Left ventricle myocardium inferior (tissue), 1 donor: ENCODE measurements at places on chromosomes 7 and 10.

DNA sequence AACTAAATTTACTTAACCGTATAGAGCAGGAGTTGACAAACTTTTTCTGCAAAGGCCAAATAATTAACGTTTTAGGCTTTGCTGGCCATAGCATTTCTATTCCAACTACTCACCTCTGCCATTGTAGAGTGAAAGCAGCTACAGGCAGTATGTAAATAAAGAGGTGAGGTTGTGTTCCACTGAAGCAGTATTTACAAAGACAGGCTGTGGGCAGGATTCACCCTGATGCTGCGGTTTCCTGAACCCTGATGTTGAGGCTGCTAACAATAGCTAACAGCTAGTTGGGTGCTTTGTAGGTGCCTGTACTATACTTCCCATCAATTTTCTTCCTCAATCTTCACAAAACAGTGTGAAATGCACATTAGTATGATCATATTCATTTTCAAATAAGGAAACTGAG is 47.0 kb upstream of the LAMB1 start:
- no peak overlapping the region for H3K27ac ChIP-seq
- H3K4me1 ChIP-seq, result peaks cover 3% of the 10 kb centered on the region
- DNase-seq, result no peak
- no peaks in the 10 kb centered on the region for H3K36me3 ChIP-seq
- no peaks in the 10 kb centered on the region for H3K27me3 ChIP-seq

DNA sequence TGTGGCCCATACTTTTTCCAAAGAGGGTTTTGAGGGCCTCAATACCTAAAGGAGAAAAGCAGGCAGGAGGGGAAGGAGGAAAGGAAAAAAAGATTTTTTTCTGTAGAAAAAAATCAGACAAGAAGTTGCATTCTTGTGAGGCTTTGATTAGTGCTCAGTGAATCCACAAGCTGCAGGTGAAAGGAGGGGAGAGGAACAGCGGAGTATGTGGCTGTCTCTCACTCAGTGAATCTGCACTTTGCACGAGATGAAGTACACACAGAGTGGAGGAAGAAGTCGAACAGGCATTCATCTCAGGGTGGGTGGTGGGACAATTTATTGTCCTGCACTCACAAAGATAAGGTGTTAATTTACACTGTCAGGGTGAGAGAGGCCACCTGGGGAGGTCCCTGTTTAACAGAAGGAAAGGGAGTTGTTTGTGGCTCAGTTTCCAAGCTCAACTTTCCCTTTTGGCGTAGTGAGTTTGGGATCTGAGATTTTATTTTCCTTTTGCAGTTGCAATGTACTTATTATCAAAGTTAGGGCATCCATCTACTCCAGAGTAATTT is 49.0 kb upstream of the VIPR2 start:
- no peaks in the 10 kb centered on the region for H3K36me3 ChIP-seq
- H3K4me1 ChIP-seq, result peaks cover 13% of the 10 kb centered on the region
- H3K27ac ChIP-seq, result no peak overlapping the region
- no peak overlapping the region for H3K4me3 ChIP-seq
- DNase-seq, result no peak
- peaks cover 25% of the 10 kb centered on the region for H3K27me3 ChIP-seq

DNA sequence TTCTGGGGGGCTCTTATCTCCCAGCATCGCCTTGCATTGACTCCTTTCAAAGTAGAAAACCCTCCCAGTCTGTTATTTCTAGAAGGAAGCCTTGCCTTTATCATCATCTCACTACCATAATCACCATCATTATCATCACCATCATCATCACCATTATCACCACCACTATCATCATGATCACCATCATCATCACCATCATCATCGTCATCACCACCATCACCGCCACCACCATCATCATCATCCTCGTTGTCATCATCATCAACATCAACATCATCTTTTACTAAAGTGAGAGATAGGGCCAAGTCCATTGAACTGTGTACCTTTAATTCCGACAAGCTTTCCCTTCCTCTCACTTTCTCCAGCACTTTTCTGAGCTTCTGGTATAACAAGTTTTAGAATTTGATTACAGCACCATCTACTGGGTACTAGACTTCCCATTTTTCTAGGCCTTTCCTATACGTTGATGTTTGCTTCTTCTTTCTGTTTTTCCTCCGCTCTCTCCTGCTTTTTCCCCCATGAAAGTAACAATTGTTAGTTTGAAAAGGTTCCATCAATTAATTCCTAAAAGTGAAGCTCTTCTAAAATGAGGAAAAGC is 226.4 kb downstream of the BUB3 start:
- H3K27me3 ChIP-seq, result peaks cover 9% of the 10 kb centered on the region
- no peaks in the 10 kb centered on the region for H3K36me3 ChIP-seq
- no peak overlapping the region for H3K27ac ChIP-seq
- H3K4me3 ChIP-seq, result no peak overlapping the region
- no peak for DNase-seq

DNA sequence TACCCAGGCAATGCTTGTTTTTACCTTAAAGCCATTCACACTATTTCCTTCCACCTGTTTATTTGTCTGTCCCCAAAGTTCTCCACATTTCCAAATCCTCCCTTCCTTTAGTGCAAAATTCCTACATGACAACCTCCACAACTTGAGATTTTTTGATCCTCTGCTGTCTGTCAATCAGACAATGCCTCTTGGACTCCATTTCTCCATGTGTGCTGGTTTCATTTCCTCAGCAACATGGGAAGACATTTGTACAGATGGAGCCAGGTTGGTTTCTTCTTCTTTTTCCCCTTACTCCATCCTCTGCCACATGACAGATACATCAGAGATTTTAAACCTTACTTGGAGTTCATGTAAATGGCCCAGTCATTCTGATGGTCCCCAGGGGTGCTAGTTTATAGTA is 19.1 kb upstream of the GIMAP2 start:
- H3K4me1 ChIP-seq, result no peaks in the 10 kb centered on the region
- H3K4me3 ChIP-seq, result no peak overlapping the region
- H3K27me3 ChIP-seq, result no peaks in the 10 kb centered on the region
- no peak for DNase-seq
- no peaks in the 10 kb centered on the region for H3K36me3 ChIP-seq
- no peak overlapping the region for H3K27ac ChIP-seq

DNA sequence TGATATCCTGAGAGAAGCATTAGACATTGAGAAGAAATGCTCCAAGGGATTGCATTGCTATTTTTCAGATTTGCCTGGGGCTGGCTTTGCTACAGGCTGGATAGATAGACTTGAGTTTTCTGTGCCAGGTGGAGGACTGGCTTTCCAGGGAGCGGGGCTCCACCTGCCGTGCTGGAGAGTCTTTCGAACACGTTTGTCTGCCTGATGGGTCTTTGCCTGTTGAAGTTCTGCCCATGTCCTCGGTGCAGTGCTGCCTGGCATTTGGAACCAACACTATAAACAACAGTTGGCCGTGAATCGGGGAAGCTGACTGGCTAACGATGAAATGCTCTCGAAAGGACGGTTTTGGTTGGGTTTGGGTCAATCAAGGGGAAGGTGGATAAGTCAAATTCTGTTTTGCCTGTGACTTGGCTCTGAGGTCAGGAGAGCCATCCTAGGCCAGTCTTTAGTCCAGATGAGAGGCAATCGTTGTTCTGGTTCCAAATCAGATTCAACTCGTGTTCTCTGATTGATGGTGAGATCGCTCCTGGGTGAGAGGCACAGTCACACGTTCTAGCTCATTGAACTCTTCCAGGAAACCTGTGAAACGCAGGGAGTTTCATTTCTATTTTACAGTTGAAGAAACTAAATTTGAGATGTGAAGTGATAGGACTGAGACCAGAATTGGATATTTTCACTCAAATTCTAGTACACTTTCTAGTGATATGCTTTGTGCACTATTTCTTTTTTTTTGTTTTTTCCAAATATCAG is 599.0 kb downstream of the TYW1 start:
- H3K4me3 ChIP-seq, result no peak overlapping the region
- DNase-seq, result no peak
- H3K27me3 ChIP-seq, result peaks cover 76% of the 10 kb centered on the region
- no peaks in the 10 kb centered on the region for H3K4me1 ChIP-seq
- no peaks in the 10 kb centered on the region for H3K36me3 ChIP-seq
- no peak overlapping the region for H3K27ac ChIP-seq

- no peak overlapping the region for H3K27ac ChIP-seq
- no peaks in the 10 kb centered on the region for H3K36me3 ChIP-seq
- no peaks in the 10 kb centered on the region for H3K27me3 ChIP-seq
- no peak overlapping the region for H3K4me3 ChIP-seq
Measured at GRCh38 chr7:29277436-29278215, 83.1 kb downstream of the CHN2 start.

GRCh38 chr7:108030516-108030915 is 27.6 kb upstream of the LAMB1 start:
- no peak for DNase-seq
- H3K36me3 ChIP-seq, result no peaks in the 10 kb centered on the region
- H3K27me3 ChIP-seq, result no peaks in the 10 kb centered on the region
- no peak overlapping the region for H3K27ac ChIP-seq
- no peaks in the 10 kb centered on the region for H3K4me1 ChIP-seq
- H3K4me3 ChIP-seq, result no peak overlapping the region

DNA sequence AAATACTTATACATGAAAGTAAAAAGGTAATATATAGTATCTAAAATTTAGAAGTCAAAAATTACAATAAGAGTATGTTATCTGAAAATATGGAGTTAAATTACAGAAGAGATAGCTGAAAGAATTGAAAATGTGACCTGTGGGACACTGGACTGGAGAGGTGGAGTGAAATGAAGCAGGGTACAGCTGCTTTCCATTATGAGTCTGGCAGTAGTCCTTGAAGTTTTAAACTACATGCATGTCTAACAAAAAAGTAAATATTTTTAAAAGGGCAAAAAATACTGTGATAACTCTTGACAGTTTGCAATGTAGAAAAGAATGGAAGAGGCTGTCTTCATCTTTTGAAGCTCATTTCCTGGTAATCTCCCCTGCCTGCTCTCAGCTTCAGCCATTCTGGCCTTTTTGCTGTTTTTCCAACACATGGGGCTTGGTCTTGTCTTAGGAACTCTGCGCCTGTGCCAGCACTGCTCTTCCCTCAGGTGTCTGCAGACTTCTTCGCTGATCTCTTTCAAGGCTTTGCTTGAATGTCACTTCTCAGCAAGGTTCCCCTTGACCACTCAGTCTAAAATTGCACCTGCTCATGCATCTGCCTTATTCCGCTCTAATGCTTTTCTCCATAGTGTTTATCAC is 36.9 kb downstream of the PTPRZ1 start:
- no peak overlapping the region for H3K4me3 ChIP-seq
- no peaks in the 10 kb centered on the region for H3K4me1 ChIP-seq
- no peaks in the 10 kb centered on the region for H3K27me3 ChIP-seq
- H3K27ac ChIP-seq, result no peak overlapping the region
